ENCODE measurements at places on chromosomes 2 and 18.
A peak's percentile ranks its signal among the peaks of the same experiment; 100 is the strongest.

- no peak for DNase-seq
Observed at GRCh38 chr2:117502121-117502520, 312.4 kb upstream of the DDX18 start.

GRCh38 chr2:232623768-232624765 is 9.3 kb upstream of the EFHD1 start:
- DNase-seq = no peak

GRCh38 chr2:46837112-46837454 is 78.5 kb downstream of the MCFD2 start:
- DNase-seq = no peak

- DNase-seq = no peak
Observed at GRCh38 chr2:222300726-222301052, 1.9 kb upstream of the PAX3 start.

DNA sequence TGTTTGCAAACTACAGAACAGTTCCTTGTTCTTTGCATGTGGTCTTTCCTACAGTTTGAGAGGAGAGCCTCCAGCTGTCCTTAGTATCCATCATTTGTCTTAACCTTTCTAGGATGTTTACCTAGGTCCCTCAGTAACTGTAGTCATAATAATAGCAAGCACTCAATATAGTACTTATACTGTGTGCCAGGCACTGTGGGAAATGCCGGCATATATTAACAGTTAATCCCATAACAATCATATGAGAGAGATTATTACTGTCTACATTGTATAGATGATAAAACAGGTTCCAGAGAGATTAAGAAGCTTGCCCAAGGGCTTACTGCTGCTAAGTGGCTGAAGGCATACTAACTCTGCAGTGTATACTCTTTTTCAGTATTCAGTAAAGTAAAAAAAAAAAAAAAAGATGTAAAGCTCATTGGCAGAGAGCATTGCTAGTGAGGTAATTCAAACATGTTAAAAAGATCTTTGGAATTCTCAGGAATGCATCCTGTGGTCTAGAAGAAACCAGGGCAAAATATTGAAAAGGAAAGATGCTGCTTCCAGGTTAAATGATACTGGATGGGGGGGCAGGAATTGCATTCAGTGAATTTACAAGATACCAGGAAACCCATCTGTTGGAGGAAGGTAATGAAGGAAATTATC is 72.3 kb downstream of the SPTBN1 start:
- DNase-seq = no peak

DNA sequence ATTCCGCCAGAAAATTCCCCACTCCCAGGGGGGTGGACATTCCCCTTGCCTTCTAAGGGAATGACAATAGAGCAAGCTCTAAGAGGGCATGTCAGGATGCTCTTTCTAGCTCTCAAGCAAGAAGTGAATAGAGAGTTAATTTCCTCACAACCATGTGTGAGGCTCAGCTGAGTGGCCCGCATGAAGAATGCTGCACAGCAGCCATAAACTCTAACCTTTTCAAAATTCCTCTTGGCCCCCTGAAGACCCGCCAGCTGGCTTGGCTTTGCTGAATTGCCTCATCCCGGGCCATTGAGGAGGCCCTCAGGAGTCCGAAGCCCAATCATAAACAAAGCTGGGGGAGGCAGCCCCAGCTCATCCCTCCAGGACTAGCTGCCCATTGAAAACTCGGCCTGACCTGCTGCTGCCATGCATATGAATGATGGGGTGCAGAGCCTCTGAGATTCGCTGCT is 38.2 kb downstream of the NRP2 start:
- DNase-seq = no peak

DNA sequence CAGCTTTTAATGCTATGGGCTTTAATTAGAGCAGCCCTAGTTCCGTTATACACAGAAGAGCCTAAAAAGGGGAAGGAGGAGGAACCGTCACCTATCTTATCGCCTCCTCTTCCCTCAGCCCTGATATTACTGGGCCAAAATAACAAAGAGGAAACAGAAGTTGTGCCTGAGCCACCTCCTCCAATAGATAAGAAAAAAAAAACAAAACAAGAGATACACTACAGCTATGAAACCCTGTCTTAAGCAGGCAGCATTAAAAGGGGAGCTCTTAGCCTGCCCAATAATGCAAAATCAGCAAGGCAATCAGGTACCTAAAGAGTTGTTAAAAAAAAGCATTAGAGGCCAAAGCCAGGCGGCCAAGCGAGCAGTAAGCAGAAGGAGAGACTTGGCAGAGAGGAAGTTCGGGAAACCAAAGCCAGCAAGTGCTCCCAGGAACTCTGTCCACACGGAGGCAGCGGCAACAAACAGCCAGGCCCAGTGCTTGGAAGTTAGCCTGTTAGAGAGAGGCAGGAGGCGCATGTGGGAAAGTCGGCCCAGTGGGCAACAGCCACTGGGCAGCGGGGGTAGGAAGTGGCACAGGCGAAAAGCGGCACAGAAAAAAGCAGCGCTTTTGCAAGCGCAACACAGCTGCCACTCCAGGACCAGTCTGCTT is 41.8 kb upstream of the PDK1 start:
- no peak for DNase-seq

GRCh38 chr2:211741966-211742365 is 796.6 kb downstream of the ERBB4 start:
- no peak for DNase-seq

GRCh38 chr2:52336951-52337350 is 1305.0 kb upstream of the NRXN1 start:
- no peak for DNase-seq

GRCh38 chr18:26405190-26405801 is 143.1 kb downstream of the KCTD1 start:
- DNase-seq = peak; percentile 47

GRCh38 chr2:49306925-49307324 is 152.6 kb upstream of the FSHR start:
- no peak for DNase-seq

GRCh38 chr2:235461763-235462414 is 32.0 kb upstream of the AGAP1 start:
- DNase-seq = no peak

GRCh38 chr2:120291401-120292311 is 39.0 kb downstream of the RALB start:
- no peak for DNase-seq

GRCh38 chr2:16791496-16791895 is 125.9 kb upstream of the CYRIA start:
- no peak for DNase-seq

- no peak for DNase-seq
Observed at GRCh38 chr18:68426731-68427315, 288.1 kb downstream of the TMX3 start.

- DNase-seq = no peak
Observed at GRCh38 chr2:107633580-107634147, 193.0 kb upstream of the RGPD4 start.

DNA sequence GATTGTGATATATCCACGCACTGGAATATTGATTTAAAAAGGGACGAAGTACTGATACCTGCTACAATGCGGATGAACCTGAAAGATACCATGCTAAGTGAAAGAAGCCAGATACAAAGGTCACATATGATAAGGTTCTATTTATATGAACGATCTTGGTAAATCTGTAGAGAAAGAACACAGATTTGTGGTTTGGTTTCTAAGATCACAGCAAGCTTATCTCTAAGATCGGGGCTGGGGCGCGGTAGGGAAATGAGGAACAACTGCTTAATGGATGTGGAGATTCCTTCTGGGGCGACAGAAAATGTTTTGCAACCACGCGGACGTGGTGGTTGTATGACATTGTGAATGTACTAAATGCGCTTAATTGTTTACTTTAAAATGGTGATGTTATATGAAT is 60.1 kb downstream of the NEDD4L start:
- DNase-seq = no peak
